ENCODE measurements at places on chromosomes 2 and 18.

DNA sequence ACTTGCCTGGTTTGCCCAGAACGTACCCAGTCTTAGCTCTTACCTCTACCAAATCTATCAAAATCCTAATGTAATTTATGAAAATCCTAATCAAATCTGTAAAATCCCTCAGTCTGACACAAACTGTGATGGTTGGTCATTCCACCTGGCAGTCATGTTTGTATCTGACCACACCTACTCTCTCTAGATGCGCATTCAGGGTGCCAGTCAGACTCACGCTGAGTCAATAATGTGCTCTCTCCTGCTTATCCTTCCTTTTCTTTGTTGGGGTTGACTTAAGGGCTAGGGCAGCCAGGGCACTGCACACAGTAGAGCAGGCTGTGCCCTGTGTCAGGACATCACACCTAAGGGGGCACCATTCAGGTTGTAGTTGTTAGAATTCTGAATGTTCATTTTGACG lies 48.5 kb upstream of the PARD3B start:
- no peak for DNase-seq

DNA sequence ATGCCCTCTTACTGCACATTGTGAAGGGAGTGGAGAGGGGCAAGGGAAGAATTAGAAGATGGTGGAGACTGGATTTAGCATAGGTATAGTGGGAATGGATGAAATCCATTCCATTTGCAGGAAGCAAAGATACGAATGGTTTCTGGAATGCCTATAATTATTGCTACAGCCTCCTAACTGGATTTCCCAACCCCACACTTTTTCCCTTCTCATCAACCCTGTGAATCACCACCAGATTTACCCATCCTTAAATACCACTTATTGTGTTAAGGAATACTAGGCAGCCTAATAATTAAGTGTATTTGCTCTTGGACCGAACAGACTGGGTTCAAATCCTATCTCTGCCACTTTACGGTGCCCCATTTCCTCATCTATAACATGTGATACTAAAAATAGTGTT lies 39.3 kb upstream of the CREB1 start:
- DNase-seq: no peak

DNA sequence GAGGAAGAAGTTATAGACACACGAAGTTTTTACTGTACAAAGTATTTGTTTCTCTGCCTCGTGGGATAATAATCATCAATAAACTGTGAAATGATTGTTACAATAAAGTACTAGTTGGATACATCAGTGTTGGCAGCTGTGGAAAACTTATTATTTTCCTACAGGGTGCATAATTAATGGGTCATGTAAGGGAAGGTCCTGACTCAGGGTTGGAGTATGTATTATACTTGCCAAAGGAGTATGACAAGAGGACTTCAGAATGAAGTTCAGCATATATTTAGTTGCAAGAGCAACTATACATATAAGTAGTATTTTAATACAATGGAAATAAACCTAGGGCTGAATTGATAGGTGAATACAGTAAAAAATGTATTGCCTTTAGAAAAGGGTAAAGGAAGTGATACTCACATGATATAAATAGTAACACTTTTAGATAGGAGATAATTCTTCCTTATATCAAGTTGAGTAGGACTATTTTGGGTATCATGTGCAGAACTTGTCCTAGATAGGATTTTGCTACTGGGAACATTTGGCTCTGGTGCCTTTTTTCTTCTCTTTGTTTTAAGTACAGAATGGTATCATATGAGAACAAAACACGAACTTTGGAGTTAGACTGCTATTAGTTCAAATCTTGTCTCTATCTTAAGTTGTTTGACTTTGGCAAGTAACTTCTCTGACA lies 79.1 kb downstream of the PLCL1 start:
- no peak for DNase-seq

DNA sequence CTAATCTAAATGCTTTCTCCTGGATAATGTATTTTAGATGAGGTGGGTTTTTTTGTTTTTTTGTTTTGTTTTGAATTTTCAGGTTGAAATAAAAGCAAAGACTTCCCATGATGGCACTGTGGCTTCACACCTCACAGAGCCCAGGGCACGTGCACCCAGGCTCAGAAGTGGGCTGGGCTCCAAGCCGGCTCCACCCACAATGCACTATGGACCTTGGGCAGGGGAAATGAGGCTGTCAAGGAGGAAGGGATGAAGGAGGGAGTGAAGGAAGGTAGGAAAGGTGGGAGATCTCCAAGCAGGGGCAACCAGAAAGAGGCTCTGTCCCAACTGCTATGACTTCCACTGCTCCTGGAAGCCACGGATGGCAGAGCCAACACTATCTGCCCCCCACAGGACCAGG lies 60.4 kb downstream of the BIN1 start:
- DNase-seq: no peak

- DNase-seq: no peak
These were observed 49.6 kb downstream of the COL5A2 start for GRCh38 chr2:189129971-189130370.

DNA sequence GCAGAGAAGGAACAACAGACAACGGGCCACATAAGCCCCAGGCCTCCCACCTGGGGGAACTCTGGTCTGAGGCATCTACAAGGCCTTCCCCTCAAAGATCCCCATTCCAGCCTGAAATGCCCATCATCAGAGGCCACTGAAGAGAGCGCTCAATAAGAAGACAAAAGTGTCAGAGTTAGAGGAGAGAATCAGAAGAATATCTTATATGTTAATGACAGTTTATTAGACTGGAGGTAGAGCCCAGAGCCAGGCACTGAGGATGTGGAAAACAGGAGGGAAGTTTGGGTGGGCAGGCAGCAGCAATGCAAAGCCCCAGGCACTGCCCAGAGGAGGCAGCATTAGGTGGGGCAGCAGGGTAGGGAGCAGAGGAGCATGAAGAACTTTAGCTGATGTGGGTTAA lies 2.9 kb upstream of the CTIF start:
- DNase-seq: no peak

- DNase-seq: no peak
These were observed 66.7 kb upstream of the TTN start for GRCh38 chr2:178873912-178874311.

GRCh38 chr2:62112179-62112578 lies 83.7 kb upstream of the B3GNT2 start:
- no peak for DNase-seq

DNA sequence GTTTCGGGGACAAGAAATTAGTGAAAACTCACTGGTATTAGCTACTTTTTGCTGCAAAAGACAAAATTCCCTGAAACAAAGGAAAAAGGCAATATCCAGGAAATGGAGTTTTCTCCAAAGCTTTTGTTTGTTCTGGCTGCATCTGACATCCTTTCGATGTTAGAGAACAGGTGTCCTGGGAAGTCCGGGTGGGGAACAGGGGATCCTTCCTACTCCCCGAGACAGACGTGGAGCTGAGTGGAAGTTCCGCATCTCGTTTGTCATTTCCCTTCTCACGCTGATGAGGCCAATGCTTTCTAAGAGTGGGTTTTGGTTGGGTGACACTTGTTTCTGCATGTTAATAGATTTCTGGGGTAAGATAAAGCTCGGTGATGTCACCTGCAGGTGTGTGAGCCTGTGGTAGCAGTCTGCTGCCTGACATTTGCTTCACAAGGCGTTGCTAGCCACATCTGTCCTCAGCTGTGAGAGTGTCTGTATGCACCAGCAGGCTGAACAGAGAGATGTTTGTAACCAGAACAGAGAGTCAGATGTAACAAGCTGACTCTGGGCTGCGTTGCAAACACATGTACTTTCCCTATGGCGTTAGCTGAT lies 125.9 kb downstream of the ACOXL start:
- DNase-seq: peak; percentile 43

DNA sequence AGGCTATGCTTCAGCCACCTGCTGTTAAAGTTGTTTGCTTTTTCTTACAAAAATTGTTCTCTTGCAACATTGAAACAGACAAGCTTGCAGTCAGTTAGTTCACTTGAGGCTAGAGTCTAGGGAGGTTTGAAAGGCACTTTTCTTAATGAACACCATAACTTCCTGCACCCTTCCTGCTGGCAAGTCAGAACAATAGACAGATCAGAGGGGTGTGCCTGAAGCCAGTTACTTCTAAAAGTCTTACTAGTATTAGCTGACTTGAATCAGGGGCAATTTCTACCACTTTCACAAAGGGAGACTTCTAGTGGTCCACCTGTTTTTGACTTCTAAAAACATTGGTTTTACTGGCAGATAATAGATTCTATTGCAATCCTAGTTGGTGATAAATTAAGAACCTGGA lies 367.4 kb upstream of the CDH20 start:
- DNase-seq: no peak

GRCh38 chr2:209582281-209582680 lies 158.4 kb downstream of the MAP2 start:
- no peak for DNase-seq

DNA sequence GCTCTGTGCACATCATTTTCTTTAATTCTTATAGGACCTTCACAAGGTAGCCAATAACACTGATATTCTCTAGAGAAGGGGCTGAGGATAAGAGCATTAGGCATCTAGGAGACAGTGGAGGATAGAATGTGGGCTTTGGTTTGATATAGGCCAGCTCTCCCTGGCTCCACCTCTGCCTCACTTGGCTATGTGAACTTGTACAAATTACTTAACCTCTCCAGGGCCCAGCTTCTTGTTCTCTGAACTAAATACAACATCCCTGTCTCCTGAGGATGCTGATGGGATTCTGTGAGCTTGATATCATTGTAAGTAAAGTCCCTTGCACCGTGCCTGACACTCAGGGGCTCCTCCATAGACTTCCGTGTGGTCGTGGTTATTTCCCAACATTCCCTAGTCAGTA lies 87.3 kb downstream of the ACOXL start:
- no peak for DNase-seq

DNA sequence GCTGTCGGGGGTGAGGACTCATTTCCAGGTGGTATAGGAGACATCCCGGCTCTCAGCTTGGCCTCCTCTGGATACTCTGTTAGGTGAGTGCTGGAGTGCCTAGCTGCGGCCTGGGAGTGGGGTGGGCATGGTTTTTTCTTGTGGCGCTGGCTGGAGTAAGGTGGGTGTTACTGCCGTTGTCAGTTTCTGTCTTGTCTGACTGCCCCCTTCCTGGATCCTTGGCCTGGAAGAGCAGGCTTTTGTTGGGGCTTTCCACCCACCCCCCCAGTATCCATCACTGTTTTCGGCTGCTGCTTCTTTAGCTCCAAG lies 69.2 kb downstream of the DGKD start:
- no peak for DNase-seq

GRCh38 chr2:11354363-11355154 lies 10.1 kb upstream of the ROCK2 start:
- no peak for DNase-seq

DNA sequence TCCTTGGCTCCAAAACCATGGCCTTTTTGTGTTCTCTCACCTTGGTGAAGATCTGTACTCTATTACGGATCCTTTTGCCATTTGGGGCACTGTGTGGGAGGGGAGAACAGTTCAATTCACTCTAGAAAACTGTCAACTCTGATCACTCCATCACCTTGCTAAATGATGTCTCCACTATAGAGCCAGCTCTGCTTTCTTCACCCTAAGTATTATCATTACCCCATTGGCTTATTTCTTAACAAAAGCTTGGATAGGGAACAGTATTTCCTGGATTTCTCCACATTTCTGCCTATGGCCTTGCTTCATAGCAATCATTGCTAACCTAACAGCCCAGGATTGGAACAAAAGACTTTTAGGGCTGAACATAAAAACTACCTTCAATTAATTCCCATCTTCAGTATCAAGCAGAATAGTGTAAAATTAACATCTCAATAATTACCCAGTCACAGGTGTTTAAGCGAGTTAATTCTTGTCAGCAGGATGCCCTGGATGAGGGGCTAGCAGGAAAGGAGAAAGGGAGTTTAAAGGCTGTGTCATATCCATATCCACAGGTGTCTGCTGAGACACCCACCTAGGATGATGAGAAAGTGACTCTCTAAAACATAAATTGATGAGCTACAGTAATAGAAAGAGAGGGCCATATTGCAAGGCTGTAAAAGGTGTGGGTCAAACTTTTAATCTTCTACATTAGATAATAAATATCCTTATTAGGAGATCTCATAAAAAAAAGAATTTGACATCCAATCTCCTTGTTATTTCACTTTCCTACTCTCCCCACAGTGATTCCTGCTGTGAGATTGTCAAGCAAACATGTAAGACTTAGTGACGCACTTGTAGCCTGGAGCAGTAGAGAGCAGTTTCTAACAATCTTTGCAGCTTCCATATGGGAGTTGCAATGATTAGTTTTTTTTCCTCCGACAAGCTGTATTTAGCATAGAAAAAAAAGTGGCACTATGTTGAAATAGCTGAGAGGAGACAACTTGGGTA lies 589.5 kb upstream of the NXPH2 start:
- DNase-seq: no peak

- no peak for DNase-seq
These were observed 67.4 kb downstream of the IL1R2 start for GRCh38 chr2:102059151-102059550.

GRCh38 chr2:101188683-101189405 lies 37.7 kb upstream of the TBC1D8 start:
- DNase-seq: no peak

Measured in stimulated activated CD4-positive, alpha-beta T cell treated with anti-CD3 and anti-CD28 coated beads, Interleukin-1b, Interleukin-23, amount 100 ng/mL, for 24 hours (primary cell).